Activated CD8-positive, alpha-beta T cell treated with anti-CD3 and anti-CD28 coated beads for 36 hours (primary cell): ENCODE measurements at places on chromosomes 16 and 17. TPM values are rescaled to one million over a fixed set of nuclear protein-coding genes. Genes with fewer than 3 reads are reported as not detected.
A peak's percentile ranks its signal among the peaks of the same experiment; 100 is the strongest.

DNA sequence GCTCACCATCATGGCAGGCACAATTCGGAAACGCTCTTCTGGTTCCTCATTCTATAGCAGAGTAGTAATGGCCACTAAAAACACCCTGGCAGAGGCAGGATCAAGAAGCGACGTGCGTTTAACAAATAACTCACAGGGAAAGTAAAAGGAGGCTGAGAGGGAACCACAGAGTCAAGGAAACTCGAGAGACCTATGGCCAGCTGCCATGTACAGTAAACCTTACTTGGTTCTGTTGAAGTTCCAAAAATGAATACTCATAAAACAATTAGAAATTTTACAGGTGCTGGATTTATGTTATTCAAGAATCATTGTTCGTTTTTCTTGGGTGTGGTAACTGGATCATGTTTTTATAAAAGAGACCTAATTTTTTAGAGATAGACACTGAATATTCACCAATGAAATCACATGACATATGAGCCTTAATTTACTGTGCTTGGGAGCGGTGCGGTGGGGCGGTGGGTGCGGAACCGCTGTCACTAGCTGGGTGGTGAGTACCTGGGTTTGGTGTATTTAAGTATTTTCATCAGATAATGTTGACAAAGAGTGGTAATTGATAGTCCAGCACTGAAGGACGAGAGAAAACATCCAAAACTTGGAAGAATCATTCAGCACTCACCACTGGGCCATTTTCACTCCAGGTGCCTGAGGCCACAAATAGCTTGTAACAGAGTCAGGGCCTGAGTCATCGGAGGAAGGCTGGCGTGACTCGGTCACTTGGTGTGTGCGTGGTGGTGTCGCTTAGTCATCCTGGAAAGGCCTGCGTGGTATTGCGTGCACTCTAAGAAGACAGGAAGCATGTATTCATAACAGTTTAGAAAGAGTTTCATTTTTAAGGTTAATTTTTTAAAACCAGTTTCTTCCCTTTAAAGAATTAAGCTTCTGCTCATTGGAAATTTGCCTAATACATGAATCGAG lies 135.4 kb upstream of the CHMP6 start:
- DNase-seq, result peak; percentile 97

GRCh38 chr17:78300962-78301820 lies 58.7 kb downstream of the SOCS3 start:
- no peak for DNase-seq

GRCh38 chr17:50976951-50977472 lies 110.9 kb upstream of the TOB1 start:
- no peak for DNase-seq

DNA sequence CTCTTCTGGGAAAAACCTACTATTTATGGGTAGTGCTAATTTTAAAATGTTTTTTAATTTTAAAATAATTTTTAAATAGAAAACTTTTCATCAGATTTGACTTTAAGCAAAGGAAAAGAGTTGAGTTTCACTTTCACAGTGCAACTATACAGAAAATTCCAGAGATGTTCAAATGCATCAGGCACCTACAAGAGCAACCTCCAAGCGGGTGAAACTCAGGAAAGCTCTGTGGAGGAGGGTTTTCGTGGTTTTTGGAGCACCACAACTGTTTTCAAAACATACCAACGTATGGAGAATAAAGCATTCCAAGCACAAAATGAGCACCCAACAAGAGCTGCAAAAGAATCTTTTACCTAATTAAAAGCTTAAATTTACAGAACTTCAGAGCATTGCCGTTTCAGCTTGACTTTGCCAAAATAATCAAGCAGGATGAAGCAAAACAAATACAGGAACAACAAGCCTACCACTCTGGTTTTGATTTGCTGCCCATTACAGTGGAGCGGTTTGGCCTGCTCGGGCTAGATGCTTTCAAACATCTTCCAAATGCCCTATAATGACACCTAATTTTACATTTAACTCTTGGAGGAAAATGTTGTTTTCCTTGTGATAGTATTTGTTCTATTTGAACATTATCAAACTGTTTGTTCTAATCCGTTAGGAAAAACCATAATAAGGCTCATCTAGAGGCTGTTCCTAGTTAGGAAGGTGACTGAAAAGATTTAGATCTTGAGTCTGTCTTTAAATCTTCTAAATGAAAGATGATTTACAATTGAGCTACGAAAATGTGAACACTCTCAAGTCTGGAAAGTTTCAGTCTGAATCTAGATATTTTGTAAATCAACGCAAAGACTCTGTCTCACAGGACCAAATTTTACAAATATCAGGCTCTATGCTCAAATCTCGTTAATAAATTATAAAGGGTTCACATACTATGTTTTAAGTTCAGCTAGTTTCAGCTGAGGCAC lies 34.5 kb downstream of the NACA2 start:
- DNase-seq, result no peak

- no peak for DNase-seq
Observed at GRCh38 chr17:12765548-12765947, 23.8 kb upstream of the ARHGAP44 start.

DNA sequence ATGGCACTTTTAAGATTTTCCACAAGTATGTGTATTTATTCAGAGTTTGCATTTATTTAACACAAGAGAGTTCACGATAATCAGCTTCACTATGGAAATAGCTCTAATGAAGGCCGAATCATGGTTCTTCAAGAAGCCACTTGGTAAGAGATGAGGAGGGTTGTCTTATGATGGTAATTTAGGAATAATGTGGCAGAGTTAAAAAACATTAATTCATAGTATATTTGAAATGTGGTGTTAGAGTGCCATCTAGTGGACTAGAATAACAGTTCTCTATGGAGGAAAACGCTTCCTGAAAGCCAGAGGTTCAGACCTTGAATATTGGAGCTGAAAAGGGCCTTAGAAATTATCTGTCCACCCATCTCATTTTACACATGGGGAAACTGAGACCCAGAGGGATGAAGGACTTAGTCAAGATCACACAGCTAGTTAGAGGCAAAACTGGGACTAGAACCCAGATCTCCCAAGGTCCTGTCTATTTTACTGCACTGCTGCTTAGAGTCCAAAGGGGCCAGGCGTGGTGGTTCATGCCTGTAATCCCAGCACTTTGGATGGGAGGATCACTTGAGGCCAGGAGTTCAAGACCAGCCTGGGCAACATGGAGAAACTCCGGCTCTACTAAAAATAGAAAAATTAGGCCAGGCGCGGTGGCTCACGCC lies 33.8 kb upstream of the KPNB1 start:
- no peak for DNase-seq

DNA sequence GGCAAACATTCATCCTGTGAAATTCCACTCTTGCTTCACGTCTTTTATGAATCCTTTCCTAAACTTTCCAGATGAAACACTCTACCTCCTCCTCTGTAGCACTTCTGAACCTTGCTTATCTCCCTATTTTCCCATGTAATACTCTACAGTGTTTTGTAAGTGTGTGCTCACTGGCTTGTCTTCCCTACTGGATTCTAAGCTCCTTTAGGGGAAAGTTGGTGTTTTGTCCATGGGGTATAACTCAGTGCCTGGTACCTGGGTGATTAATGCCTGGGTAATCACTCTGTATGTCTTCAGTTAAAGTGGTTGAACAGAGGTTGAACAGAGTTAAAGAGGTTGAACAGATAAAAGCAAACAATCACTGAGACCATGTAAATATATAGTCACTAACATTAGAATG lies 3.8 kb upstream of the KAT7 start:
- no peak for DNase-seq

- no peak for DNase-seq
Observed at GRCh38 chr16:69381231-69381630, 4.6 kb downstream of the TERF2 start.

DNA sequence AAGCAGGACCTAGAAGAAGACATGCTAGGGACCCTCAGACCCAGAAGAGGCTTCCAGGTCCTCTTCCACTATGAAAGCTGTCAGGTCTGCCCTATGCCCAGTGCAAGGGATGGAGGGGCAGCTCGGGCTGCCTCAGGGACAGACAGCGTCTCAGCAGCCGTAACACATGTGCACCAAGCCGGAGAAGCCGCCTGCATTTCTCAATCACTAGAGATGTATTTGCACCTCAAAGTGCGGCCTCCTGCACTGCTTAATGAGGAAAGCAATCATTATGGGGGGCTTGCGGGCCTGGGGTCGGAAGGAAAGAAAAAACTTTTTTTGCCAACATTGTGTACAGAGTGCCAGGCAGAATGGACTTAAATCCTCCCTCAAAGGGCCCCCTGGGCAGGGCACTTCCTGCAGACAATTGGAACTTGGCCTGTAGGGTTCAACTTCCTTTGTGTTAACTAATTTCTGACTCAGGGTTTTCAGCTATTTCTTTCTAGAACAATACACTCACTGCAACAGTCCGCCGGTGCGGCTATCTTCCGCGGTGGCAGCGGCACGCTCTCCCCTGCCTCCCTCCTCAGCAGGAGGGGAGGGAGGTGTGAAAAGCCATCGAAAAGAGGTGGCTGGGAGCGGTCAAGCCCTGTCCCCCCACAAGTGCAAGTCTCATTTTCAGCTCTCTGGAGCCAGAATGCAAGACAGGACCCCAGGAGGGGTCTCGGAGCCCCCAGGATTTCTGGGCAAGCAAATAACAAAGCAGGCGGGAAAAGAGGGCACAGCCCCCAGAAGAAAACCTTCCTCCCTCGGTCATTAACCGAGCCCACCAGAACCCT lies 101.2 kb downstream of the ZNF423 start:
- DNase-seq, result peak; percentile 3

DNA sequence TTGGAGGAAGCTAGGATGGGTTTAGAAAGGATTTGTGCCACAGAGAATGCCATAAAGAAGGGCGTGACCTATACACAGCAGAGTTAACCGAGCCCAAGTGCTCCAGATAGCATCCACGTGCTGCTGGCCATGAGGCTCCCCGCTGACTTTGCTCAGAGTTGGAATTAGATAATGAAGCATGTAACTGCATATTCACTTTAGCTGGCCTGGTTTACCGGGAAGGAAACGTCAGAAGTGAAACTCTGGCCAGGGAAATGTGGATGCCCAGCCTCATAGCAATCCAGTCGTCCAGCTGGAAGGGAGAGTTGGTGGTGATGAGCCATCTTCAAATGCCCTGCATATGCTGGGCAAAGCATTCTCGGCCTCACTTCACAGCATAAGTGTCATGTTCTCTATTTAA lies 6.1 kb downstream of the KRT35 start:
- no peak for DNase-seq

DNA sequence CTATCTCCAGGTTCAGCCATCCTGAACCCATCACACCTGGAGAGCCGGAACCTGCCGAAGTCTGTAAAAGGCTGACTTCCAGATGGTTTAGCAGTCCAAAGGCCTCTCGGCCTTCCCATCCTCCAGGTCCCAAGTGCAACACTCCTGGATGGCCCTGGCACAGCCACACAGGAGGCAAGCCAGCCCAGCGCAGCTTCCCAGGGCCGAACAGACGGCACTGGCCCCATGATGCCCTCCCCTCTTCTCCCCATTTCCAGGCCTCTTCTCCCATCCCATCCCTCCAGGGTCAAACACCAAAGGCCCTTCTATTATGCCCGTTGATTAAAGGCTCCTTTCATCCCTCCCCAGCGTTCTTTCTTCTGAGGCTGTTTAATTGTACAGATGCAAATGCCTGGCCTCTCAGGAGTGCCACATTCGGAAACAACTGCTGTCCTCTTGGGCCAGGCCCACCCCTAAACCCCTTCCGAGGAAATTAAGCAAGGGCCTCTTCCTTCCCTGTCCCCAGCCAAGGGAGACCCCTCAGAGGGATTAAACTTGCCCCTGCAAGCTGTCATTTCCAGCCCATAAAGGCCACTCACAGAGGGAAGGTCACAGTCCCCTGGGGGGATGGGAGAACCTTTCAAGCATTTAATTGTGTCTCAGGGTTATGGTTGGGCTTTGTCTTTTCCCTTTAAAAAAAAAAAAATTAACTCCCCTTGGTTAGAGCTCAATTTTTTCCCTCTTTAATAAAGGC lies 30.8 kb downstream of the AXIN2 start:
- no peak for DNase-seq

DNA sequence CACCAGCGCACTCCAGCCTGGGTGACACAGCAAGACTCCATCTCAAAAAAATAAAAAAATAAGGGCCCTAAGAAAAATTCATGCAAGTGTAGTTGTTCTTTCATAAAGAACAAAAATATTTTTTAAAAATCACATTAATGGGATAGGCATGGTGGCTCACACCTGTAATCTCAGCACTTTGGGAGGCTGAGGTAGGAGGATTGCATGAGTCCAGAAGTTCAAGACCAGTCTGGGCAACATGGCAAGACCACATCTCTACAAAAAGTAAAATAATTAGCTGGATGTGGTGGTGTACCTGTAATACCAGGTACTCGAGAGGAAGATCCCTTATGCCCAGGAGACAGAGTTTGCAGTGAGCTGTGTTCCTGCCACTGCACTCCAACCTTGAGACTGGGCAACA lies 15.2 kb upstream of the BRIP1 start:
- no peak for DNase-seq

DNA sequence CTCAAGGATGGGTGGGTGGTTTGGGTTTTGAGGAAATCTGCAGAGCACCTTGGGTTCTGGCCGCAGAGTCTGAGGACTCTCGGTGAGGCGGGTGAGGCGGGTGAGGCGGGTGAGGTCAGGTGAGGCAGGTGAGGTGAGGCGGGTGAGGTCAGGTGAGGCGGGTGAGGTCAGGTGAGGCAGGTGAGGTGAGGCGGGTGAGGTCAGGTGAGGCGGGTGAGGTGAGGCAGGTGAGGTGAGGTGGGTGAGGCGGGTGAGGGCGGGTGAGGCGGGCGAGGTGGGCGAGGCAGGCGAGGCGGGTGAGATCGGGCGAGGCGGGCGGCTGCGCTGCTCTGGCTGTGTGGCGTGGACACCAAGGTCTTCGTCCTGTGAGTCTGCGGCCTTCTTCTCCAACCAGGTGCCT lies 24.1 kb upstream of the RPL13 start:
- no peak for DNase-seq

DNA sequence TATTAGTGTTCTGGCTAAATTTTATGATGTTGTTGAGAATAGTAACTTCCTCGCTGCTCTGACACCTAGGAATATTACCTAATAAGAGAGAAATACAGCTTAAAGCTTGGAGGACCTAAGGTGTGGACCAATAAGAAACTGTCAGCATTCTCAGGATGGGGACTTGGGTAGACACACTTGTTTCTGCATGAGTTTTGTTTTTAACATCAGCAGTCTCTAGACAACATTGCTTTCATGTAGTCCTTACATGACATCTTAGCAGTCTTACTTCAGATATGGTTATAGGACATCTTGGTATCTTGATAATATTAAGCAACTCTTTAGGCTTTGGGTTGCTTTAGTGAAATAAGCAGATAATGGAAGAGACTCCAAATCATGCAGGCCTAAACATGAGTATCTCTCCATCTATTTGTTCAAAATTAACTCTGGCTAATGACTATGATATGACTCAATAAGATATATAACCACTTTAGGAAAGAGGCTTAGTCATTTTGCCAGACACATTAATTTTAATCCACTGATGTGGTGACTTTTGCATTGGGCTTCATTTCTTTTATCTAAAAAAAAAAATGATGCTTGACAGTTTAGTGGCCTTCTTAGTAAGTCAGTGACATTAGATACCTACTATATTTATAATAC lies 84.5 kb downstream of the WNT3 start:
- DNase-seq, result no peak

Gene SLC16A5
- 2.0 TPM for total RNA-seq

Gene HCRT
- not detected for total RNA-seq

Gene CCDC57
- total RNA-seq, result 64.2 TPM

Gene CMTM1
- total RNA-seq, result 5.4 TPM

Gene OTOP3
- not detected for total RNA-seq

Gene CD79B
- total RNA-seq, result 31.6 TPM

Gene GPRC5B
- not detected for total RNA-seq
